ENCODE measurements at places on chromosomes 4 and X.

GRCh38 chr4:110793890-110794554, 171.1 kb upstream of the PITX2 start:
- DNase-seq: no peak

DNA sequence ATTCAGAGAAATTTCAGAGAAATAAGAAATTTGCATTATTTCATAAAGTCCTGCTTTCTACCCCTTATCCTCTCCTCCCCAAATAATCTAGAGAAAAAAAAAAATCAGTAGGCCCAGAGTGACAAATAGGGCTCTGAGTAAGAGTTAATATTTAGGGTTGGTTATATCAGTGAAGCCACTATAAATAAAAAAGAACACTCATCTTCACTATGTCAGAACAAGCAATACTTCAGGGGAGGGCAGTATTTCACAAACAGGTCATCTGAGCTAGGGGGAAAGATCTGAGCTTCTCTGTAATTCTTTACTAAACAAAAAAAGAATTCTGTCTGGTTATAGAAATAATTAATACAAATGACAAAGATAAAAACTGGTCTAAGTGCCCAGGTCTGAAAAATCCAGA, 39.4 kb downstream of the PDE5A start:
- DNase-seq: no peak

DNA sequence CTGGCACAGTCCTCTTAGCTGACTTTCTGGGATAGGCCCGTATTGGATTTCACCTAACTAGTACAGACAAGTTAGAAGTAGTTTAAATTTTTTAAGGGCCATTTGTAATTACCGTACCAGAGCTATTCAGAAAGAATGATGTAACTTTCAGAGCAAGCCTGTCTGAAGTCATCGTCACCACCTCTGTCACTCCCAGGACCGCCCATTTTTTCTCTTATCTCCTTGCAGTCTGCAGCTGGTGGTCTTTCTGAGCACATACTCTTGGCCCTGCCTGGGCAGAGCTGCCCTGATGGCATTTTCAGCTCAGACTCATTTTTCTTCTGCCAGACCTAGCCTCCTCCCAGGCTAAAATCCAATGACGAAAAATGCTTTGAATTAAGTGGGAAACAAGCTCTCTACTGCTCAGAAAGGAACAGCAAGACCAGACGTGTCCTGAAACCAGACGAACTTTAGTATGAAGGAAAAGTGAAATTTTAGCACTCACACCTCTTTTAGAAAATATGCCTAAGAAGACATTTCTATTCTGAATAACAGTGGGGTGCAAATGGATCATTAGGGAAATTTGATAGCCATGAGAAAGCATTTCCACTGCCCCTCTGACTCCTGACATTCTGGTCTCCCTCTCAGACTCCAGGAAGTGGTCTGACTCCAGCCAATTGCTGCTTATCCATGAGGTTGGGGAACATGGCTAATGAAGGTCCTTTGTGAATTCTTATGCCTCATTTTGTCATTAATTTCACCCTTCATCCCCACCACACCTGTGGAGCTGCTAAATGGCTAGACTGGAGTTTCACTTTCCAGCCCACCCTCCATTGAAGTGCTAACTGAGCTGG, 162.4 kb upstream of the GYPA start:
- DNase-seq: no peak

DNA sequence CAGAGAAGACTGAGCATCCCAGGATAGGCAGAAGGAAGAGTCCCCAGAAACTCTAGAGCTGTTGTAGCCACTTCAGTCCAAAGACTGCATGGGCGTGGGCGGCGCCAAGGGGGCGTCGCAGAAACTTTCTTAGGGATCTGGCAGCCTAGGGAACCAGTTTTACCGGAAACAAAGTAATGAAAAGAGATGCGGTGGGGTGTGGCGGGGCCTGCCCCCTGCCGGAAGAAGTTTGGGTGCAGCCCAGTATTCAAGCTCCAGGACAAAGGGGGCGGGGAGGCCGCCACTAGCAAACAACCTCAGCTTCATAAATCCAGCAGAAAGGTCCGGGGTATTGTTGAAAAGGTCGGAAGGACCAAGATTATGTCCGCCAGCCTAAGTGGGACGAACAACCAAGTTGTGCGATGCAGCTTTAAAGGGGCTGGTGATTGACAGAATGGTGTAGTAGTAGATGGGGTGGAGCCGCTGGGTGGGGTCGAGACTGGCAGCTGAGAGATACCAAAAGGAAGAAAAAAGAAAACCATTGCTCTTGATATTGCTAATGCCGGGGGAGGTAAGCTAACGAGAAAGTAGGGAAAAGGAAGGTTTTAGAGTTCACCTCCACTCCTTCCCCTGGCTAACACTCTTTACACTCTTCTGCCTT, 190.5 kb downstream of the RRAGB start:
- no peak for DNase-seq

- DNase-seq: no peak
These were observed 6.0 kb downstream of the SLC2A9 start for GRCh38 chr4:10015140-10015753.

GRCh38 chrX:9573282-9574106, 108.6 kb downstream of the TBL1X start:
- DNase-seq: no peak

- DNase-seq: no peak
These were observed 188.4 kb upstream of the TRPC5 start for GRCh38 chrX:112270991-112271390.

- DNase-seq: no peak
These were observed 76.0 kb downstream of the SYTL5 start for GRCh38 chrX:38082309-38082708.

GRCh38 chr4:152828122-152828521, 48.4 kb downstream of the ARFIP1 start:
- DNase-seq: no peak

DNA sequence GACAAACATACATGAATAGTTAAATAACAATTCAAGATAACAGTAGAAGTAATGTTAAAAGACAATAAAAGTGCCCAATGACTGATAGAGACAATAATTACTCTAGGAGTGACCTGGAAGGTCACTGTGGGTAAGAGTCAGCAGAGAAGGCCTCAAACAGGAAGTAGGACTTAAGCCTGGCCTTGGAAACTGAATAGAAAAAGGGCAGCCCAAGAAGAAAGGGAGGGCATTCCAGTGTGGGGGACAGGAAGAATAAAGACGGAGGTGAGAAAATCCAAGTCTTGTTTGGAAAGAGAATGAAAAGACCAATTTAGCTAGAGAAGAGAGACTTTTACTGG, 6.0 kb downstream of the P2RY4 start:
- DNase-seq: no peak

DNA sequence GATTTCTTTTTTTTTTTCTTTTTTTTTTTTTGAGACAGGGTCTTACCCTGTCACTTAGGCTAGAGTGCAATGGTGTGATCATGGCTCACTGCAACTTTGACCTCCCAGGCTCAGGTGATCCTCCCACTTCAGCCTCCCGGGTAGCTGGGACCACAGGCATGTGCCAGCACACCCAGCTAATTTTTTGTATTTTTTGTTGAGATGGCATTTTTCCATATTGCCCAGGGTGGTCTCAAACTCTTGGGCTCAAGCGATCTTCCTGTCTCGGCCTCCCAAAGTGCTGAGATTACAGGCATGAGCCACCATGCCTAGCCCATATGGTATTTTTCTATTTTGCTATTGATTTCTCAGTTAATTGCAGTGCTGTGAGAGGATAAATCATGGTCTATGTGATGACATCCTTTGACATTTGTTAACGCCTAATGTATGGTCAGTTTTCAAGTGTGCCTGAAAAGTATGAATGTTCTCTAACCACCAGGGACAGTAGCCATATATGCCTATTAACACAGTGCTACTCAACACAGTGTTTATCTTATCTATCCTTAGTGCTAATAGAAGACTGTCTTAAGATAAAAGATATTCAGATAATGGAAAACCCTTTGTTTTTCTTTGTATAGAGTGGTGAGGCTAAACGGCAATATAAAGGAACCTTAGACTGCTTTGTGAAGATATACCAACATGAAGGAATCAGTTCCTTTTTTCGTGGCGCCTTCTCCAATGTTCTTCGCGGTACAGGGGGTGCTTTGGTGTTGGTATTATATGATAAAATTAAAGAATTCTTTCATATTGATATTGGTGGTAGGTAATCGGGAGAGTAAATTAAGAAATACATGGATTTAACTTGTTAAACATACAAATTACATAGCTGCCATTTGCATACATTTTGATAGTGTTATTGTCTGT, 9.1 kb upstream of the HSPA4L start:
- no peak for DNase-seq

DNA sequence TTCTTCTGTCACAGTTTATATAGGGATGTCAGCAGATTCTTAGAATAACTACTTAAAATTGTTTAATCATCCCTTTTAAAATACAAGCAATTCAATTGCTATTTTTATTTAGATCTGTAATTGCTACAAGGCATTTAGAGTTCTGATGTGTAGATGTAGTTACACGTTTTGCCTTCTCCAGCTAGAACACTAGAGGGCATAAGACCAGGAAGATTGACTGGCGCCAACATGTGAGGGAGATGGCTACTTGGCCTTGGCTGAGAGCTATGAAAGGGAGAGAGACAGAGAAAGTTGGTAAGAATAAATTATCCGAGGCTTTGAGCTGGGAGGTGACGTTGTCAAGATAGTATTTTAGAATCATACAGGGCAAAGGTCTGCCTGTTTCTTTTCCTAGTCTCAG, 563.7 kb upstream of the PRKX start:
- DNase-seq: no peak

DNA sequence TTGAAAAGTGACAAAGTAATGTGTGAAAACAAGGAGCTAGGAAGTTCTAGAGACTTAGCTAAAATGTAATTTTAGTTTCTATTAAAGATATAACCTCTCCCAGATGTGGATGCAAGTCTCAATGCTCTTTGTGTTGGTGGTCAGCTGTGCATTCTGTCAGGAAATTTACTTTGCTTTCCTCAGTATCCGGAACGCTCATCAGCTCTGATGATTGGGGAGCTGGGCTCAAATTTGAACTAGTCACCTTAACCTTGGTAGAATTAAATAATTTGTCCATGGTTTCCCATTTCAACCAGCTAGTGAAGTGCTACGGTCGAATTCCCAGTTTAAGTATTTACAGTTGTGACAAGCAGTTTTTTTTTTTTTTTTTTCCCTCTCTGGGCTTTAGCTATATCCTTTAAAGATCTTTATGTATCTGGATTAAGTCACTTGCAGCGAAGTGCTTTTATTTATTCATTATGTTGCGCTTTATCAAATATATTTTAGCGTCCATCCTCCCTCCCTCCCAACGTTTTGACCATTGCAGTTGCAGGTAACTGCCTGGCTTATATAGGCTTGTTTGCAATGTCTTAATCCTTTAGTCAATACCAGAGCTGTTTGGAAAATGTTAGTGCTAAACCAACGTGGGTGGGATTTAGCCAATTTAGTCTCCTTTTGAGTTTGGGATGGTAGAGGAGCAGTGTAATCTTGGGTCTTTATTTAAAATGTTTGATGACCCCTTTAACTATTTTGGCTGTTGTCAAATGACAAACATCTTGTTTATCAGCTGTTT, 2.1 kb downstream of the OGT start:
- DNase-seq: no peak

DNA sequence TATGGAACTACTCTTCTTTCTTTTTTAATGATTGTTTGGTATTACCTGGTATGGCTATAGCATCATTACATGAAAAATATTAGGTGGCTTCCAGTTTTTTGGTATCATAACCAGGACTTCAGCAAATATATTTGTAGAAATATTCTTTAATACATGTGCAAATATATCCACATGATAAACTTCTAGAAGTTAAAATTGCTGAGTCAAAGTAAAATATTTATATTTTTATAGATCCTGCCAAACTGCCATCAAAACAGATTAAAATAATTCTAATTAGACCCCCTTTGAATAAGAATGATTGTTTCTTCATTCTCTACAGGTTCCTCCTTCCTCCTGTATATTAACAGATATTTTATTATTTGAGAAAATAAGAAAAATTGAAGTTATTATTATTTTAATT, 708.5 kb upstream of the INTU start:
- DNase-seq: no peak

GRCh38 chrX:94455782-94456181, 781.8 kb downstream of the FAM133A start:
- DNase-seq: no peak

DNA sequence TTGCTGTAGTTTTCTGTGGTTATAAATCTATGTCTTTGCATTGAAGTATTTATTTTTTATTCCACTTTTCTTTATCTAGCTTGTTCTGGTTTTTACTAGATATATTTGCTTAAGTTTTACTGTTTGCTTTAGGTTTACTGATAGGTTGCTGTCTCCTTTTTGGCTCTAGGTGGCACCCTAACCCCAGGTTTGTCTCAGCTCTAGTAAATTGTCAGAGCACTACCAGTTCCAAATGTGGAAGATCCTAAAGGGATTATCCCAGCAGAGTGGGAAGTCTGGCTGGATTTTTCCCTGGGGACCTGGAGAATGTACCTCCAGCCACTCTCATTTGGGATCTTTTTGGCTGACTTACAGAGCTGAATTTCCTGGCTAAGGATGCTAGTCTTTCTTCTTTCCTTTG, 106.1 kb downstream of the PBDC1 start:
- DNase-seq: peak; percentile 4

- no peak for DNase-seq
These were observed 1.4 kb downstream of the UGT8 start for GRCh38 chr4:114599903-114600552.

- no peak for DNase-seq
These were observed 233.9 kb upstream of the CXXC4 start for GRCh38 chr4:104728380-104729122.

GRCh38 chr4:1516881-1517480, 110.7 kb upstream of the NKX1-1 start:
- DNase-seq: no peak

DNA sequence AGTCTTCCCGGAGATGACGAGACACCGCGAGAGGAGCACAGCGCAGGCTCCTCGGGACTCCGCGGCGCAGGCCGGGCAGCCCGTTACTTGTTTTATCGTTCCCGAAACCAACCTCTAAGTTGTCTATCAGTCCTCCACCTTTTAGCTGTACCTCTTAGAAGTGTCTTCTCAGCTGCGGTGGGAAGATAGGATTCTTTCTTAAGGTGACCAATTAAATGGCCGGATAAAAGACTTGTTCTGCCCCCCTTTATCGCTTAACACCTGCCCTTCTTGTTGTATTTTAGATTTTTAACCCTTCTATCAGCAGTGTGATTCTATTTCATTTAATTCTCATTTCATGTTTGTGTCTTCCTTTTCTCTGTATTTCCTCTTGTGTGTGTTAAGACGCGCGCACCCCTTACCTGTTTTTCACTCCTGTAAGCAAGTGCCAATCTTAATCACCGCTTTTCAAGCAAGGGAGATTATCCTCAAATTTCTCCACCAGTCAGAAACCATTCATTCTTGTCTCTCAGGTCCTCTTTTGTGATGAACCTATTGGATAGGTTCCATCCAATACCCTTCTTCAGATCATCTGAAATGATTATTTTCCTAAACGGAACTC, at the start of gene SLC9B2:
Gene SLC9B2, minus strand, starts transcription at position 15 of the 601 bp plus-strand sequence. CDS start 9,211 bp downstream, outside the sequence.
- DNase-seq: no peak

DNA sequence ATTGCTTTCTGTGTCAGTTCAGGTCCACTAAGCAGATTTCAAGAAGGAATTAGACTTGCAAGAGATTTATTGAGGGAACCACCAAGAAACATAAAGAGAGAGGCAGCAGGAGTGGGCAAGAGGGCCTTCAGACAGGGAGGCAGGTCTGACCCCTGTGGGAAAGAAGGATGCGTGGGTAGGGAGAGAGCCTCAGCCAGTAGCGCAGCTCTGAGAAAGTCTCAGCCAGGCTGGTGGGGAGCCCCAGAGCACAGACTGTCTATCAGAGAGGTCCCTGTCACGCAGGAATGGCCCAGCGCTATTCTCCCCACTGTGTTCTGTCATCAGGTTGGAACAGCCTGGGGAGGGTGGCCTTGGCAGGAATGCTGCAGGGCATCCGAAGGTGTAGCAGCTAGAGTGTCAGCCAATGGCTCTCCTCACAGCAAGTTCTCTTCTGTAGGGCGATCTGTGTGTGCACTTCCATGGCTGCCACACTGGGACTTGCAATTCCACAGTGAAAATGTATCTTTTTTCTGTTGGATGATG, 48.0 kb downstream of the OTC start:
- no peak for DNase-seq
